ENCODE measurements at places on chromosomes 3 and 15. TPM values are rescaled to one million over a fixed set of nuclear protein-coding genes. Genes with fewer than 3 reads are reported as not detected.

The CFAP100 gene
- not detected for total RNA-seq

DNA sequence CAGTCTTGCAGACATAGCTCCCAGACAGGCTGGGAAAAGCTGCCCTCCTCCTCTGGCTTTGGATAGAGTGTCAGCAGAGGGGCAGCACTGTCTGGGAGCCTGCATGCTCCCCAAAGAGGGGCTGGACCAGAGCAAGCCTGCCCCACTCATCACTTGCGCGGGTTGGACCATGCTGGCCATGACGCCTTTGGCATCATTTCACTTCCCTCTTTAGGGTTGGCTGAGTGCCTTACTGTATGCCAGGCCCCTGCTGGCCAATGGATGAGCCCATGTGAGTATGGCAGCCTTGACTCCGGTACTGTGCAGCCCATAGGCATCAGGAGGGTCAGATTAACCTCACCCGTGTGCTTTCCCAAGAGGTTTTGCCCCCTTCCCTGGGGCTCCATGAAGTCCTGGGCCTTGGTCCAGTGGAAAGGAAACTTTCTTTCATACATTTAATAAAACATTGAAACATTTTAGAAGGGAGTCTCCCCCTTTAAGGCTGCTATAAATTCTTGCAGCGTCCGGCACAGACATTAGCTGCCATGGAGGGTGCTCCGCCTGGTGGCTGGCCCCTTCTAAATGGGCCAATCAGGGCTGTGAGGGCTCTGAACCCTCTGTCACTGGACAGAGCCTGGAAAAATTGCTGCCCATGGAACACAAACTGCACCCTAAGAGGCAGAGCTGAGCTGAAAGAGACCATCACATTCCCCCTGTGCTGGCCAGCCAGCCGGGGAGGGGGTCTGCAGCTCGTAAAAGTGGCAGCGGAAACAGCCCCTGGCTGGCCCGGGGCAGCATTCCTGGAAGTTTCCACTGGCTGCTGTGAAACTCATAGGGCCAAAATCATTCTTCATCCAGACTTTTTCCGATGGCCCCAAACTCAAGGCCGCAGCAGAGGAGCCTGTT, 20.8 kb upstream of the DUSP7 start:
- no peaks in the 10 kb centered on the region for H3K27me3 ChIP-seq
- H3K4me1 ChIP-seq: no peaks in the 10 kb centered on the region
- no peaks in the 10 kb centered on the region for H3K36me3 ChIP-seq
- no peak overlapping the region for H3K27ac ChIP-seq

- no peak overlapping the region for H3K27ac ChIP-seq
- H3K27me3 ChIP-seq: no peaks in the 10 kb centered on the region
- DNase-seq: no peak
- H3K36me3 ChIP-seq: no peaks in the 10 kb centered on the region
- H3K4me3 ChIP-seq: no peak overlapping the region
Measured at GRCh38 chr3:18527691-18528090, 102.6 kb upstream of the SATB1 start.

GRCh38 chr3:32249184-32249782, 10.8 kb downstream of the CMTM8 start:
- peak; percentile 88 for DNase-seq
- peak overlapping the region; percentile 84 for H3K27ac ChIP-seq
- H3K27me3 ChIP-seq: no peaks in the 10 kb centered on the region
- H3K4me1 ChIP-seq: peaks cover 30% of the 10 kb centered on the region
- H3K36me3 ChIP-seq: no peaks in the 10 kb centered on the region

- H3K4me3 ChIP-seq: no peak overlapping the region
- no peak for DNase-seq
- no peaks in the 10 kb centered on the region for H3K36me3 ChIP-seq
- no peaks in the 10 kb centered on the region for H3K4me1 ChIP-seq
Measured at GRCh38 chr3:141860086-141860669, 16.3 kb upstream of the ATP1B3 start.

The OR5K2 gene
- not detected for total RNA-seq

DNA sequence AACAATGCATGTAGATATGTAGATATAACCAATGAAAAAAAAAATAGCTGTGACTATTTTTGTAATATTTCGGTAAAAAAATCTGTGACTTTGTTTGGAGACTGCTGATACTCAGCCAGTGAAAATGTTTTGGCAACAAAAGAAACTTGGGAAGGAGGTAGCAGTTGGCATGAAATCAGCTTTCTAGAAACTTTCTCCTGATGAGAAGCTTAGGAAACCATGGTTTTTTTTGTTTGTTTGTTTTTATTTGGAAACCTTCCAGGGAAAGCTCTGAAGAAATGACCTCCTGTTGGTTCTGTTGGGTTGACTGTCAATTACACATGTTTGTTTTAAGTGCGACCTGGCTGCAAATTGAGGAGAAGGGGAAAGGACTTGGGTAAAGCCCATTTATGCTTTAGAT, 445.9 kb downstream of the UNC13C start:
- no peaks in the 10 kb centered on the region for H3K27me3 ChIP-seq
- H3K4me1 ChIP-seq: no peaks in the 10 kb centered on the region
- H3K27ac ChIP-seq: no peak overlapping the region
- no peak overlapping the region for H3K4me3 ChIP-seq
- no peak for DNase-seq

- no peak overlapping the region for H3K27ac ChIP-seq
- H3K4me3 ChIP-seq: no peak overlapping the region
- H3K4me1 ChIP-seq: no peaks in the 10 kb centered on the region
Measured at GRCh38 chr3:124234852-124235252, 242.9 kb upstream of the ROPN1 start.

- no peak overlapping the region for H3K4me3 ChIP-seq
- peaks cover 8% of the 10 kb centered on the region for H3K4me1 ChIP-seq
- no peaks in the 10 kb centered on the region for H3K27me3 ChIP-seq
- no peak overlapping the region for H3K27ac ChIP-seq
- H3K36me3 ChIP-seq: peaks cover 52% of the 10 kb centered on the region
Measured at GRCh38 chr3:19954676-19955075, 7.8 kb downstream of the RAB5A start.

The TMEM108 gene
- not detected for total RNA-seq

DNA sequence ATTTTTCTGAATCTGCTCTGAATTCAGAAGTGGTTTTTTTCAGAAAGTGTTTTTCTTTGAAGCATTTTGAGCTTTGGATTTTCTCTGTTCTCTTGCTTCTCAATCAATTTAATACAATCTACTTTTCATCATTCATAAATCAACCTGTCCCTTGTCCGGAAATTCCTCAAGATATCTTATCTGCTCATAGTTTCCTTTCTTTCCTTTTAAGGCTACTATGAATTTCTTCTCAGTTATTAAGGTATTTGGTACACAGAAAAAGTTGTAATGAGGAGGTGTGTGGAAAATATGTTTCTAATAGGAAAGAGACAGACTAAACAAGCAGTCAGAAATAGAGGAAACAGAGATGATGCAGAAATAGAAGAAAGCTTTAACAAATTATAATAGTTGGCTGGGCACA, 14.4 kb downstream of the CGGBP1 start:
- no peak overlapping the region for H3K4me3 ChIP-seq
- no peaks in the 10 kb centered on the region for H3K27me3 ChIP-seq
- no peak overlapping the region for H3K27ac ChIP-seq
- no peaks in the 10 kb centered on the region for H3K36me3 ChIP-seq

DNA sequence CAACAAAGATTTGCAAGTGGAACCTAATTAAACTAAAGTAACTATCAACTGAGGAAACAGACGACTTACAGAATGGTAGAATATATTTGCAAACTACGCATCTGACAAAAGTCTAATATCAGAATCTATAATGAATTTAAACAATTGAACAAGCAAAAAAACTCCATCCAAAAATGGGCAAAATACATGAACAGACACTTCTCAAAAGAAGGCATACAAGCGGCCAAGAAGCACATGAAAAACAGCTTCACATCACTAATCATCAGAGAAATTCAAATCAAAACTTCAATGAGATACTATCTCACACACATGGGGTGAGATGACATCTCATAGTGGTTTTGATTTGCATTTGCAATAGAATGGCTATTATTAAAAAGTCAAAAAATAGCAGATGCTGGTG, 128.6 kb downstream of the POLR2M start:
- no peak for DNase-seq
- H3K27me3 ChIP-seq: peaks cover 7% of the 10 kb centered on the region
- H3K27ac ChIP-seq: no peak overlapping the region
- H3K4me3 ChIP-seq: no peak overlapping the region
- H3K36me3 ChIP-seq: no peaks in the 10 kb centered on the region

GRCh38 chr15:75945953-75946352, 42.3 kb downstream of the FBXO22 start:
- no peak overlapping the region for H3K27ac ChIP-seq
- H3K4me1 ChIP-seq: no peaks in the 10 kb centered on the region
- H3K36me3 ChIP-seq: no peaks in the 10 kb centered on the region
- DNase-seq: no peak

- no peaks in the 10 kb centered on the region for H3K27me3 ChIP-seq
- no peak for DNase-seq
- H3K4me1 ChIP-seq: peaks cover 36% of the 10 kb centered on the region
- no peaks in the 10 kb centered on the region for H3K36me3 ChIP-seq
- H3K4me3 ChIP-seq: no peak overlapping the region
Measured at GRCh38 chr3:123735456-123735855, 148.7 kb downstream of the MYLK start.

The DMXL2 gene
- 25.5 TPM for total RNA-seq

DNA sequence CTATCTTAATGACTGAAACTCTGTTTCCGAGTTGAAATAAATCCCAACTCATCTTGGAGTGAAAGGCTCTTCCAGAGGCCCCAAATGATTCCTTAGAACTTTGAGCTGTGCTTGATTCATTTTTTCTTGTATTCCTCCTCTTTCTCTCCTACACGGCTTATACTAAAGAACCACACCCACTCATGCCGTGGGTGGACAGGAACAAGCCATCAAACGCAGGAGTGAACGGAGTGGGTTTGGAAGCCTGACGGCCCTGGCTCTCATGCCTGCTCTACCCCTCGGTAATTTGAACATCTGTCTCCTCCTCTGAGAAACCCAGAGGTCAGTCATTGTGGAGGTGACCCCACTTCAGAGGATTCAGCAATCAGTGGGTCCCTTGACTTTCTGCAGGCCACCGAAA, 236.5 kb downstream of the AGBL1 start:
- H3K27me3 ChIP-seq: no peaks in the 10 kb centered on the region
- H3K27ac ChIP-seq: no peak overlapping the region
- no peak for DNase-seq
- no peaks in the 10 kb centered on the region for H3K36me3 ChIP-seq

GRCh38 chr3:187186801-187187421, 10.4 kb upstream of the RTP1 start:
- H3K36me3 ChIP-seq: no peaks in the 10 kb centered on the region
- peak overlapping the region; percentile 16 for H3K4me3 ChIP-seq
- peaks cover 60% of the 10 kb centered on the region for H3K4me1 ChIP-seq
- peak overlapping the region; percentile 83 for H3K27ac ChIP-seq
- no peaks in the 10 kb centered on the region for H3K27me3 ChIP-seq
- DNase-seq: peak; percentile 98

Data from PC-9 (cell line).